ENCODE measurements at places on chromosomes 5 and 9.

DNA sequence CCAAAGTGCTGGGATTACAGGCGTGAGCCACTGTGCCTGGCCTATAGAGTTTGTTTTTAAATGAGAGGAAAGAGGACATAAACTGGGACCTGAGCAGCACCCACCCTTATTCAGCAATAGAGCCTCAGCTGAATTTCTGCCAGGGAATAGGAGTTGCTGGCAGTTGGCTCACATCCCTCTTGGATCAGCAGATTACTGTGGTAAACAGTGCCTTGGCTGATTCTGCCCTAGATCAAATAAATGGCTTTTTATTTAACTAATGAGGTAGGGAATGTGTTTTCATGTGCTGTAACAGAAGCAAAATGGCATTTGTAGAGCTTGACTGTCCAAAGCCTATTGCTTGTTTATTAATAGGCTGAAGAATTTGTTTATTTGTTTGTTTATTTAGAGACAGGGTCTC is 2.1 kb downstream of the ARHGEF37 start:
- no peak for DNase-seq

GRCh38 chr9:87428659-87429058 is 69.0 kb upstream of the DAPK1 start:
- no peak for DNase-seq

GRCh38 chr5:130571076-130571475 is 594.0 kb downstream of the HINT1 start:
- DNase-seq: no peak

DNA sequence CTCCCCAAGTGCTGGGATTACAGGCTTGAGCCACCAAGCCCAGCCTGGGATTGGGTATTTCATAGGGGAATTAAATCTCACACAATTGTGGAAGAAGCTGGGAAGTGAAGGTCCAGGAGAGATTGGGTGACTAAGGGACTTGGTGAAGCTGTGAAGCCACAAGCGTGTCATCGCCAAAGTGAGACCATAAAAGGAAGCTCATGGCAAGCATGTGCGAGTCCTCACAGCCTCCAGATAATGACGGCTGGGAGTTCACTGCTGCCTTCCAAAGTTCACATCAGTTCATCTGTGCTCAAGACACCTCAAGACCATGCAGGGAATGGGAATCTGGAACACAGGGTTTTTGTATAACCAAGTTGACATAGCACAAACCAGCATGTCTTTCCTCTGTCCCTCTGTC is 210.6 kb downstream of the MARCHF11 start:
- no peak for DNase-seq

GRCh38 chr5:115575167-115576070 is 26.9 kb downstream of the TICAM2 start:
- DNase-seq: no peak

GRCh38 chr5:50822046-50822445 is 155.6 kb downstream of the PARP8 start:
- no peak for DNase-seq

GRCh38 chr5:158119961-158120723 is 261.2 kb upstream of the CLINT1 start:
- no peak for DNase-seq

DNA sequence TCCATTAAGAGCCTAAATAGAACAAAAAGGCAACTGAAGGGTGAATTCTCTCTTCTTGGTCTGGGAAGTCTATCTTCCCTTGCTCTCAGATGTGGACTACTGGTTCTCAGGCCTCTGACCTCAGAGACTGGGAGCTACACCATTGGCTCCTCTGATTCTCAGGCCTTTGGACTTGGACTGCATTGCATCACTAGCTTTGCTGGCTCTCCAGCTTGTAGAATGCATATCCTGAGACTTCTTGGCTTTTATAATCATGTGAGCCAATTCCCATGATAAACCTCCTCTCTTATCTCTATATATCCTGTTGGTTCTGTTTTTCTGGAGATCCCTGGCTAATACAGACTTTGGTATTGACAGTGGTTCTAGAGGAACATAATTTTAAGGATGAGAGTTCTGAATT is 89.8 kb downstream of the PSAT1 start:
- DNase-seq: no peak

DNA sequence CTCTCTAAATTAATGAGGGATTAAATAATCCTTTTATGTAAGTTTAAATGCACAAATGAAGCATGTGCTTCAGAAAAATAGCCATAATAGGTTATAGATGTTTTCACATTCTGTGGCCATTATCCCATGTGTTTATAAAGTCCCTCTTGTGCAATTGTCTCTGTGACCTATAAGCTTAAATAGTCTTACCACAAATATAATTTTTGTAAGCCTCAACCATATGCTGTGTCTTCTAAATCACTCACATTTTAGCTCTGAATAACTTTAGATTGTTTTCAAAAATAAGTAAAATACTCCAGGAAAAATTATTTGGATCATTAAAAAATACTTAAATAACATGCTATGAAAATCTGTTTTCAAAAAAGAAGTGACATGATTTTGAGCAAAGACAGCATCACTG is 1894.7 kb downstream of the MAT2B start:
- no peak for DNase-seq

GRCh38 chr5:43332401-43332800 is 19.2 kb upstream of the HMGCS1 start:
- DNase-seq: no peak
